ENCODE measurements at places on chromosomes 12 and 14.
A peak's percentile ranks its signal among the peaks of the same experiment; 100 is the strongest.

- no peak for DNase-seq
Measured at GRCh38 chr12:112380663-112381405, 1.4 kb downstream of the HECTD4 start.

- DNase-seq = no peak
Measured at GRCh38 chr12:123119808-123120207, 31.1 kb downstream of the PITPNM2 start.

GRCh38 chr14:70442750-70443149 lies 9.2 kb upstream of the ADAM21 start:
- DNase-seq = no peak

DNA sequence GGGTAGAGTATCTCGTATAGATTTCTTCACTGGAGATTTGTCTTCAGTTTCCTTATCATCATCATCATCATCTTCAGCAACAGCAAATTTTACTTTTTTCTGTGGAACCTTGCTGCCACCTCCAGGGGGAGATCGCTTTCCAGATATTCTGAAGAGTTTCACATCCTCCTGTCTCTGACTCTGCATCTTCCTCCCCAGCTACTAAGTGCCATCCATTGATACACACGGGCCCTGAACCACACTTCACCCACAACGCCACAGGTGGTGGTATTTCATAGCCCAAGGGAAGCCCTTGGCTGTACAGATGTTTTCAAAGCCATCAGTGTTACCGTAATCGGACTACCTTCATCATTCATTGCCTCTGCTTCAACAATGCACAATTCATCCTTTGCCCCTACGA lies 82.2 kb downstream of the PPP2R5C start:
- DNase-seq = peak; percentile 45

GRCh38 chr12:85468356-85469157 lies 188.5 kb downstream of the ALX1 start:
- no peak for DNase-seq

DNA sequence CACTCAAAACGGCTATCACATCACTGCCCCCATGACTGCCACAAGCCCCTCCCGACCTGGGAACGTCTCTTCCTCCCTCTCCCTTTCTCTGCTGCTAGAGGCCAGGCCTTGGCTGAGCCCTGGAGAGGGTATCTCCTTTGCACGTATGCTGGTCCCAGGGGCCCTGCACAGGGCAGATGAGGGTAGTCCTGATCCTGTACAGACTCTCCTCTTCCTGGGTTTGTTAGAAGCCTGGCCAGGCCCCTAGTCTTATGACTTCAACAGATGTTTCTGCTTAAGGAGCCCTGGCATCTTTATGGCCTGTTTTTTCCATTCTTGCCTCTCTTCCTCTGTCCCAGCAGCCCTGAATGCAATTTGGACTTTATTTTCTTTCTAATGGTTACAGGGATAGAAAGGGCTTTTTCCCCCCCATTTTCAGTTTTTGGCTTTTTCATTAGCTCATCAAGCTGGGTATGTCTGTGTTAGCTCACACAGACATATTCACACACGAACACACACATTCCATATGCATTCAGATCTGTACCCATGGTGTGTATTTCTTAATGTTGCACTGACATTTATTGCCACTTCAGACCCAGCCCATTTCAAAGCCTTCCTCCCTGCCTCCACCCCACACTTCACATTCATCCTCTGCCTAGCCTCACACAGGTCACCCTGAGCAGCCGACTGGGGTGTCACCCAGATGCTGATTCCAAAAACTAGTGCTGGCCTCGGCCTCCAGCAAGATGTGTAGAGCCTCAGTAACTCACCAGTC lies 203.2 kb downstream of the ZFP36L1 start:
- DNase-seq = no peak

- DNase-seq = no peak
Measured at GRCh38 chr12:50690925-50691324, 73.0 kb upstream of the ATF1 start.

GRCh38 chr12:21571046-21571445 lies 33.6 kb downstream of the GYS2 start:
- DNase-seq = no peak

Data from T-helper 17 cell (primary cell).